ENCODE measurements at places on chromosomes 5 and 9.

DNA sequence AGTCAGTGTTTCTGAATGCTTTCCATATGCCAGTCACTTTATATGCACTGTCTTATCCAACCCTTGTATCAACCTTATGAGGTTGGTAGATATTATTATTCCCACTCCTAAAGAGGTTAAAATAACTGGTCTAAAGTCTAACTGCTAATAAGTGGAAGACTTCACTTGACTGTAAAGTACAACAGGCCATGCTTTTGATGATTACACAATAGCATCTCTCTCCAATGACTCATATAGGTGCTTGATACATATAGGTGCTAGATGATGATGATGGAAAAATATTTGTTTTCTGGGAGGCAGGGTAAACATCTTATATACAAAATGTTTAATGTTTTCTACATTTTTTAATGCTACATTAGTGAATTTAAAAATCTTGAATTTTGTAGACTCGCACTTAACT lies 75.9 kb upstream of the NR3C1 start:
- no peak for DNase-seq

GRCh38 chr5:104084896-104085295 lies 522.3 kb upstream of the NUDT12 start:
- no peak for DNase-seq

DNA sequence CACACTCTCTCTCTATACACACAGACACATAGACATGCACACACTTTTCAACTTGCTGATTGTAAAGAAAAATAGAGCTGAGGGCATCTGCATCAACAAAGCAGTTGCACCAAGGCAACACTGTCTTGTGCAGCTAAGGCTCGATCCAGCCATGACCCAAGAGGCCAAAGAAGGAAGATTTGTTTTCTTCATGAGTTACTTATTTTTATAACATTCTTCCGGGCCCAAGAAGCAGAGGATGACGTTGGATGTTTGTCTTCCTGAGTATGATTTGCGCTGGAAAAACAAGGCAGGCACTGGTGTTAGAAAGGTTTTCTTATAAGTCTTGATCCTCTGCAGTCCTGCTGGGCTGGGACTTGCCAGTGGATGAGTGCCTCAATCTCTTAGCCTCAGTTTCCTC lies 344.1 kb downstream of the ADAMTS6 start:
- DNase-seq = no peak

GRCh38 chr5:178349625-178350353 lies 117.2 kb upstream of the PHYKPL start:
- no peak for DNase-seq

- no peak for DNase-seq
Observed at GRCh38 chr5:5705010-5705409, 282.5 kb downstream of the ICE1 start.
